ENCODE measurements at places on chromosomes 7 and 10.

DNA sequence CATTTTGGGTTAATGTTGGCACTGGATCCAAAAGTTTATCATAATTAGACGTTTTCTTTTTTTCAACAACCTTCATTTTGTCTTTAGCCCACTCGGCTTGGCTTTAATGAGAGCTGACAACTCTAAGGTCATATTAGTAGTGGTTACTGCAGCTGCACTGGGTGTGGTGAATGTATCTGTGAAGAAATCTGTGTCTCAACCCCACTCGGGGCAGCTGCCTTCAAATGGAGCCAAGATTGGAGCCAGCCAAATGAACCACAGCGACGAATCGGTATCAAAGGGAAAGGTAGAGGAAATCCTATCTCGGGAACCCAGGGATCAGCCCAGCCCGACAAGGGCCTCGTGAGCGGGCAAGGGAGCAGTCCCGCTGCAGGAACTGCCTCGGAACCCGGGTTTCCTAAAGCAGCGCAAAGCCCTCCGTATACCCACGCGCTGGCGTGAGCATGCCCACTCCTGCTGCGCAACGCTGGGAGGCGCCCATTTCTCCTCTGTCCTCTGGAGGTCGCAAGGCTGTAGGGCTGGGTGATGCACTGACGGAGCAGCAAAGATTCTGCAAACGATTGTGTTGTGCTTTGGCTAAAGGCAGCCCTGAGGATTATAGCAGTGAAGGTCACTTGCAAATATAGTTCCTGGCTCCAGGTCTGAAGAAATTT lies 98.7 kb upstream of the MBL2 start:
- DNase-seq: no peak

GRCh38 chr10:4790045-4790444 lies 36.0 kb upstream of the AKR1E2 start:
- no peak for DNase-seq

DNA sequence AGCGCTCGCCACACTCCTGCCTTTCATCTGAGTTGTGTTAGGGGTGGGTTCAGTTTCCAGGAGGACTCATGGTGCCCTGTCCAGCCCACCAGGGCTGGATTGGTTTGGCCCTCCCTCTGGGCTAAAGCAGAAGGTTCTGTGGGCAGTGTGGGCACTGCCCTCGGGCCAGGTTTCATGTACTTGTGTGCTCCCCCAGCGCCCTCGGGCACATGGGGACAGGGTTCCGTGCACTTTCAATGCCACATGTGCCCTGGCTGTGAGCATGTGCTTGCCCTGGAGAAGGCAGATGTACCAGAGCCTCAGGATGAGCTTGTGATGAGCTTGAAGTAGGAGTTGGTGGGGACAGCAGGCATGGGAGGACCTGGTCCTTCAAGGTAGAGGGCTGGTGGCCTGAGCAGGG lies 35.6 kb upstream of the ZNF716 start:
- no peak for DNase-seq

DNA sequence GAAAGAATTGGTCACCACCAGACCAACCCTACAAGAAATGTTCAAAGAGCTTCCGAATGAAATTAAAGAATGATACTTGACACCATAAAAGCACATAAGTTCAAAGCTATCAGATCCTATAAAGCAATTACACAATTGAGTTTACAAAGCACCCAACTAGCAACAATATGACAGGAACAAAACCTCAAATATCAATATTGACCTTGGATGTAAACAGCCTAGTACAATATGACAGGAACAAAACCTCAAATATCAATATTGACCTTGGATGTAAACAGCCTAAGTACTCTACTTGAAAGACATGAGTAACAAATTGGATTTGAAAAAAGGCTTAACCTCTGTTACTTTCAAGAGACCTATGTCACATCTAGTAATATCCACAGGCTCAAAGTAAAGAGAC lies 1201.4 kb downstream of the XPNPEP1 start:
- DNase-seq: no peak

DNA sequence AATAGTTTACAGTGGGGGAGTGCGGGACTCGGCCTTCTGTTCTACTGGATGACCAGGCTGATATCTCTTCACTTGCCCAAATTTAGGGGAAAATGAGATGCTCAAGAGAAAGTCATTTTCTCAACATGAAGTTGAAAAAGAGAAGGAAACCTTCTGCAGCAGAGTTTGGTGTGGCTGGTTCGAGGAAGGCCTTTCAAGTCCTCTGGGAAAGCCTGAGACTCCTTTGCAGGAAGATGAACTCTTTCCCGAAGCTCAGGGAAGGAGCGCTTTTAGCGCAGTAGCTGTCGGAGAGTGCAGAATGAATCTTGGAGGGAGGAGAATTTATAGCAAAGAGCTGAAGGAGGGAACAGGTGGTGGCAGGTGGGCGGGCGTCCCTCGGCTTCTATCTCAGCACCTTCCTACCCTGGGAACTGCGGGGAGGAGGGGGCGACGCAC lies at the start of gene ATOH7:
TSS of gene ATOH7 (minus strand) at position 297 of the 435 bp plus-strand sequence. CDS start 436 bp downstream, outside the sequence.
- DNase-seq: no peak

DNA sequence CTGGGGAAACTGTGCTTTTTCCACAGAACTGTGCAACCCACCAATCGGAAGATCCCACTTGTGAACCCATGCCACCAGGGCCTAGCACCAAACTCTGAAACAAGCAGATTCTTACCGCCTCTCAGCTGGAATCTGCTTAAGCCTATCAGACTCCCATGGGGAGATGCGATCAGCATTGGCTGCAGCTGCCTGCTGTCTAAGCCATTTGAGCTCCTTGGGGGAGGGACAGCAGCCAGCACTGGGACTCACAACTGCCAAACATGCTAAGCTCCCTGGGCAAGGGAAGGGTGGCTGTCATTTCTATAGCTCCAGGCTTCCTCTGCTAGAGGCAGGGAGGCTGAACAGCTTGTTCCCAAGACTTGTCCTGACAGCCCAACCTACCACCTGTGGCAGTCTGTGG lies 283.8 kb downstream of the CDK14 start:
- DNase-seq: no peak

- DNase-seq: no peak
Measured at GRCh38 chr10:69736886-69737641, 64.6 kb upstream of the COL13A1 start.

GRCh38 chr10:114306116-114306973 lies 67.3 kb downstream of the VWA2 start:
- DNase-seq: no peak

GRCh38 chr10:113095419-113096127 lies 145.5 kb downstream of the TCF7L2 start:
- DNase-seq: no peak

GRCh38 chr10:129579228-129579627 lies 112.2 kb downstream of the MGMT start:
- DNase-seq: no peak

DNA sequence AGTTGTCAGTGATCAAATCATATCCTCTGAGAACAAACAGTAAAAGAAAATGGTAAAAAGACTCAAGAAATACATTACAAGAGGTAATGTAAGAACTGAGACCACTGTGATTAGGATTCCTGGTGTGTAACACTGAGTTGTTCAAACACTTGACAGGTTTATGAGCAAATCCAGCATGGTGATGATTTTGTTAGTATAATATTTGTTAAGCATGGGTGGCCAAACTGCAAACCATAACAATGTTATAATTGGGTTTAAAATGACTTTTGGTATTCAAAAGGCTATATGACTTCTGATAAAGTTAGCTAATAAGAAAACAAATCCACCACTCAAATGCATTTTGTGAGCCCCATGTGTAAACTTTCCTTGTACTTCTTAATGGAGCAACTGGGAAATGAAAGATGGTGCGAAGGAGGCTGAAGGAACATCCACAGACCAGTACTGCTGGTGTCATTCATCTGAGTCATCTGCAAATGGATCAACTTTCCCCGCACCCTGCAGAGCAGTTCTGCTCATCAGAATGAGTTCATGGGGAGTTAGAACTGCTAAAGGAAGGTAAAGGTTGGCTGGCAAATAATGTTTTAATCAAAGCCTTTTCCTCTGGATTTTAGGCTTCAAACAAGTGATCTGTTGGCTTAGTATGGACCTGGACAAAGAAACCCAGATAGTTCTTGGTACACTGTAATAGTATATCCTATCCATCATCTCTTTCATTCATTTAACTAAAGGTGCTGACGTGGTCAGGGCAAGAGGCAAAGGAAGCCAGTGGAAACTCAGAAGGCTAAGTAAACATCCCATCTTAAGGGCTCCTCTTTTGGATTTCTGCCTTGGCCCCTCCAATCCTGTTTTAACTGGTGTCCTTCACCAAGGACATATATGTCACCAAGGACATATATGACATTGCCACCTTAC lies 45.0 kb downstream of the AFAP1L2 start:
- no peak for DNase-seq

DNA sequence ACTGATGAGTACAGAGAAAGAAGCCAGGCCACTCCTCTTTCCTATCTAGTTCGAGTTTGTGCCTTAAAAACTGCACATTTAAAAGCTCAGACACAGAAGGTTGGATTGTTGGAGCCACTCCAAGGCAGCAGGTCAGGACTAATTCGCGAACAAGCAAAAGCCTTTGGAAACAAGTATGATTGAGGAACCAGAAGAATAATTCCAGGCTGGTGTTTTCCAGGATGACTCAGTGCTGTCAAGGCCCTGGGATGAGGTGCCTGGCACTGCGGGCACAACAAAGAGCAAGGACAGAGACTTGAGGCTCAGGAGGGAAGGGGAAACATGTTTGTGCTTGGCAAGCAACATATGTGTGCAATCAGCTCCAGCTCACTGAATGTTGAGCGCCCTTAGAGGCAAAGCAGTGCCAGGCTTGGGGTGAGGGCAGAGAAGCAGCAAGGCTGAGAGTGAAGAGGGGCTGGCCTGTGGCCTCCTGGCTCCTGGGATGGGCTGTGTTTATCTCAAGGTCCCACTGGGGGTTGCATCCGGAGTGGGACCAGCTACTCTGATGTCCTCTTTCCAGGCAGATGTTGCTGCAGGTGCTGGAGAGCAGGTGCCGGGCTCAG lies 44.1 kb downstream of the VSTM4 start:
- peak; percentile 73 for DNase-seq
